Stimulated activated CD8-positive, alpha-beta memory T cell treated with anti-CD3 and anti-CD28 coated beads, Interleukin-15, amount 100 ng/mL, for 4 hours (primary cell): ENCODE measurements at places on chromosomes 6 and 20.

- no peak for DNase-seq
Observed at GRCh38 chr20:4026093-4026601, 10.8 kb upstream of the RNF24 start.

DNA sequence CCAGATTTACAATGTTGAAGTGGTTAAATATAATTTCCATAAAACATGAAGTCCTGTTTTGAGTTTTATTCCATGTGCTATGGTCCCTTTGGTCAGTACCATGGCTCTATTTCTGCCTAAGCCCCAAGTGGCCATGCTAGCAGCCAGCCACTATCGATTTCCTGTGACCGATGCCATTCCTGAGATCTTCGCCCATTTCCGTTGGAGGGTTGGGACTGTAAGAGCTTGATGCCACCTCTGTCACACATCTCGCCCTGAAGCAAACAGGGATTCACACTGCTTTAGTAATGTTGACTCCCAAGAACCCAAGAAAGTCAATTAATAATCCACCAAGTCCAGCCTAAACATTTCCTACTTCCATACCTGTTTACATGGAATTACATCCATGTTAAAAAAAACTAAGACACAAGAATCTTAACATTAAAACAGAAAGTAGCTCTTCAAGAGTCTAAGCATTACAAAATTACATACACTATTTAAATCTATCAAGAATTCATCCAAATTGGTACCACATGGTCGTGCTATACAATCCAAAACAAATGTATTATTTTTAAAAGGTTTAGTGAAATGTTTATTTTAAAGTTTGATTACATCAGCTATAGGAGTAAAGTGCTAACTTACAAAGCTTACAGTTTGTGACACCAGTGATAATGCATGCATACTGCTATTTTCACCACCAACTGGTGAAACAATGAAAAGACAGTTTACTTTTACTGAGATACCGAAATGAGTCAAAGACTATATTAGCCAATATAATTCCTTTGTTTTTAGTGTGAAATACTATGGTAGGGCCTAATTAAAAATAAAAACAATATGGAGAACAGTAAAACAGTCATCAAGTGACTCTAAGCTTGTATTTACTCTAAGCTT lies 2.5 kb downstream of the RBM39 start:
- DNase-seq: no peak

GRCh38 chr20:53077373-53078205 lies 105.4 kb downstream of the TSHZ2 start:
- no peak for DNase-seq

GRCh38 chr20:43665466-43666176 lies 1.3 kb upstream of the MYBL2 start:
- no peak for DNase-seq
